ENCODE measurements at places on chromosomes 11 and 22.
A peak's percentile ranks its signal among the peaks of the same experiment; 100 is the strongest.

- DNase-seq, result peak; percentile 56
Measured at GRCh38 chr11:75475767-75476650, 43.0 kb upstream of the KLHL35 start.

DNA sequence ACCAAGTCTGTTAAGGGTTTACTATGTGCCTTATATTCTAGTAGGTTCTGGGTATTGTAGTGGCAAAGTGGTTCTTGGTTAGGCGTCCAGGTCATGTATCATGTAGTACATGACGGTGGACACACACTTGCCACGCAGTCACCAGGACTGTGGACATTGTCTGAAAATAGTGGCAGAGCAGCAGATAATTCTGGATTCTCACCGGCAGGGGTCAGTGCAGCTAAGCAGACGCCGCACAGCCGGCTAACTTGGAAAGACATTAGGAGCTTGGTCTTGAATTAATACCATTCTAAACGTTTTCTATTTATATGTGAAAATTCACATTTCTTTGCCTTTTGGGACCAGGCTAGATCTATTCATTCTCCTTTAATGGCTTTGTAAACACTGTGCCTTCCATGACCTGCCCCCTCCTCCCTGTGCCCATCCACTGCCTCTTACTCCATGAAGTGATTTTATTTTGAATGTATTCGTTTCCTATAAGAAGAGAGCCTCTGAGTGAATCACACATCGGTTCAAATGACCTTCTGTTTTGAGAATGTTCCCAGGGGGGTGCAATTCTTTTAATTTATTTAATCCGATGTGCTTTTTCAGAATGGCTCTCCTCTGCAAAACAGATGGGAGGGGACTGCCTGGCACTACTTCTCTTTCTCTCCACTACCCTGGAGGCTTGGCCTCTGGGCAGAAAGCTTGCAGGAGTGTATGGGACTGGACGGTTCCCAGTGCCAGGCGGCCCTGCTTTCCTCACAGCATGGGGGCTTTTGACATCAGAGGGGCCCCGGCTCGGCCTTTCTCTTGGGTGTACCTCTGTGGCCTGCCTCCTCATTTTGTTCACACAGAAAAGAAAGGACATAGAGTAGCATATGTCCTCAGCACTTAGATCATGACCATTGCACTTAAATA lies 378.0 kb downstream of the NTM start:
- peak; percentile 63 for DNase-seq

DNA sequence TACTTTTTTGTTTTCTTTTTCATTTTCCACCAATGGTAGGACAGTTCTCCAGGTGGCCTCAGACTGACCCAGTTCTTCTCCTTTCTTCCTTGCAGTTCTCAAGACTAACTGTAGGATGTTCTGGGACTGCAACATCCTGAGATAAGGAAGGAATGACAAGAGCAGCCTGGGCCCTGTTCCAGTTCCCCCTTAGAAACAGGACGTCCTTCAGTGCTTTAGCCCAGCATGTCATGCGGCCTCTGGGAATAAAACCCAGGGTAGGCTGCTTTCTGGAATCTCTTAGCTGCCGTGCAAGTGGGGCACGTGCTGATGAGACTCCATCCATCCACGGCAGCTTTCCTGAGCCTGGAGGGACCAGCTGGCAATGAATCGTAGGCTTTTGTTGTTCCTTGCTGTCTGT lies 24.0 kb upstream of the CADM1 start:
- DNase-seq, result no peak

DNA sequence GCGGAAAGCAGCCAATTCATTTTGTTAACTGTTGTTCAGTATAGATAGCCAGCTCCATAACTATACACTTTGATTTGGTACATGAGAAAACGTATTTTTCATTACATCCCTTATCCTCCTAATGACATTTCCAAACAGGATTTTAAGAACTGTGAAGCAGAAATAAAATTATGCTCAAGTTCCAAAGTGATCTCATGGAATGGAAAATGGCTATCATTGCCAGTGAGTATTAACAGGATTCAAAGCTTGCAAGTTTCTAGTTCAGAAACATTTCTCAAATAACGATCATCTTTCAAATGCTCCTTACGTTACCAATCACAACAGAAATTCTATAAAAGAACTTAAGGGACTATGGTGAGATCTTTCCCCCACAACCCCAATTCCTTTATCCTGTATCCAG lies 53.7 kb downstream of the CADM1 start:
- DNase-seq, result no peak

- no peak for DNase-seq
Measured at GRCh38 chr11:8083088-8083395, 2.0 kb downstream of the TUB start.

Measured in activated CD8-positive, alpha-beta memory T cell treated with anti-CD3 and anti-CD28 coated beads, Interleukin-2, amount 50 U/mL, for 48 hours (primary cell).